ENCODE measurements at places on chromosomes 5 and 9.

DNA sequence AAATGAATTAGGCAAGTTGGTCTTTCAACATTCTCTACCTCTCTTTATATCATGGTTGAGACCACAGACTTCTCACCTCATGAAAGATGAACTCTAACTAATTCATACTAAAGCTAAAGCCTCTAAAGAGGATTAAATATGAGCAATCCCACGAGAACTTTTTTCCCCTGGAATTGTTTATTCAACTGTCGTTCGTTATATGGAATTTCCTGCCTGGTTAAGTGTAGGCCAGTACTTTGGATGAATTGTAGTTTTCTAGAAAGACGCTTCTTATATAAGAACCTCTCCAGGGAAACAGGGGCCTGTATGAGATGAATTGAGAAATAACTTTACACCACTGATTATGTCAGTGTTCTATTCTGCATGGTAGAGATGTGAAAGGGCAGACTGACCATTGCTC lies 42.9 kb downstream of the PDCD1LG2 start:
- DNase-seq = no peak

GRCh38 chr9:33884856-33885701 lies 68.1 kb downstream of the UBE2R2 start:
- DNase-seq = no peak

DNA sequence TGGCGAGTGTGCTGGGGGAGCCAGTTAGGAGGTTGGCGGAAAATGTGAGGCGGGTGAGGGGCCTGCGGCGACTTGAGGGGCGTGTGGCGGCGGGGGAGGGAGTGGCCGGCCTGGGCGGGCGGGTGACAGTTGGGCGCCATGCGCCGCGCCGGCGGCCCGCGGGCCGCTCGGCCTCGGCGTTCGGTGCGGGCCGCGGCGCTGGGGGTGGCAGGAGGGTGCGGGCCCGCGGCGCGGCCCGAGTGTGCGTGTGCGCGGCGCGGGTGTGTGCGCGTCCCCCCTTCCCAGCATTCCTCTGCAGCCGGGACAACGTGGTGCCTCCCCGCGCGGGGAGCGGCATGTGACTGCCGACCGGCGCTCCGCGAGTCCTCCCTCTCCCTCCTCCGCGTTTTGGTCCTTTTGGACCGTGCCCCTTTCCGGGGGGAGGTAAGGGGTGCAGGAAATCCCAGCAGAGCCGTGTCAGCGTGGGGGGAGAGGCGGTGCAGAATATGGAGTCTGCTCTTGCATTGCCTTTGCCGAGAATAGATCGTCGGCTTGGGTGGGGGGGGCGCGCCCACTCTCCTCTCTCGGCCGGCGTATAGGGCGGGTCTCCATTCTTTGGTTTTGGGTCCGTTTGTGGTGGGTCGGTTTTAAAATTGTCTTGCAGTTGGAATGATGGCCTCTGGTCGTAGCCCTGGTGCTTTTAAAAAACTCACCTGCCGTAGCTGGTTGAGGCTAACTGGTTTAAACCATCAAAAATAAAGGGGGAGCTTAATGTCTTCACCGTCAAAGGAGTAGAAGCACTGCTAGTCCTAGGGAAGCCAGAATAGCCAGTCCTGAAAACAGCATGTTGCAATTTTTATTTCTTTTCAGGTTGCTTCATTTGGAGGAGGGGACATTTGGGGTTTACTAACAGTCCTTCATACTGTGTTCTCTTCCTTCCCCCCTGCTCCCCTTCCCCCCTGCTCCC lies 2.0 kb downstream of the LARP1 start:
- DNase-seq = peak; percentile 31

DNA sequence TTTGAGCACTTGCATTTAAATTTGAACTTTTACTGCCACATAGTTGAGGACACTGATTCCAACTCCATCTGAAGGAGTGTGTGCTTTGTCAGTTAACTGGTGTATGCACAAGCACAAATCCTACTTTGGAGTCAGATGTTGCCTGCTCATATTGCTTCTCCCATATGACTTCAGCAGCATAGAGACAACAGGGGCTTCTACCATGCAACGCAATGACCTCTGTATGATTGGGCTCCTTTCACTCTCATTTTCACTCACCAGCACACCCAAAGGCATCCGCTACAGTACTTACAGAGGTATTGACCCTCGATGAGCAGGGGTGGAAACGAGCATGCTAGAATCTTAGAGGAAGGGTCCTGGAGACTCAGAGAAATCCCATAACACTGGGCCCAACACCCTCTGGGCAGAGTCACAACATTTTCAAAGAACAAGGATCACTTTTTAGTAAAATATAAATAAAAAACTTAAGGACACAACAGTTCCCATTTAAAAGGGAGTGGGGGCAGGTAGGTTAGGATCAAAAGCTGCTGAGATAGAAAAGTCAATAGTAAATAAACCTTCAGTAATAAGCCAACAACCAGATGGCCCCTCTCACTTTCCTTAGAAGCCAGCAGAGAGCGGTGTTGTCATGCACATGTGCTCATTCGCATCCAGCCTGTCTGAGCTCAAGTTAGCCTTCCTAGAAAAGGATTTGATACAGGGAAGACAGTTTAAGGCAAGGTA lies 203.8 kb downstream of the SNCAIP start:
- DNase-seq = peak; percentile 20

DNA sequence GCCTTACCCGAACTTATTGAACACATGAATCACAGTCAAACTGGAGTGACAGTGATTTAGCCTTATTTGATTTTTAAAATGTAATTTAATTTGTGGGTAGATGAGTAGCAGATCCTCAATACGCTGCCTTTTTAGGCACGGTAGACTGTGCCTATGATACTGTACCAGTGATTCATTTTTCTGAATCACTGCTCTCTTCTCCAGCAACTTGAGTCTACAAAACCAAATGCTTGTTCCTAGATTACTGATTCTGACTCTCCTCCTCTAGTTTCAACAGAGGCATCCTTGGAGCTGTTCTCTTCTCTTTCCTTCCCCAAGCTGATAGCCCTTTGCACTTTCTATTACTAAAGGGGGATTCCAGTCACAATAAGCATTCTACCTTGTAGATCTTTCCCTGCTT lies 94.3 kb upstream of the IL7R start:
- no peak for DNase-seq

DNA sequence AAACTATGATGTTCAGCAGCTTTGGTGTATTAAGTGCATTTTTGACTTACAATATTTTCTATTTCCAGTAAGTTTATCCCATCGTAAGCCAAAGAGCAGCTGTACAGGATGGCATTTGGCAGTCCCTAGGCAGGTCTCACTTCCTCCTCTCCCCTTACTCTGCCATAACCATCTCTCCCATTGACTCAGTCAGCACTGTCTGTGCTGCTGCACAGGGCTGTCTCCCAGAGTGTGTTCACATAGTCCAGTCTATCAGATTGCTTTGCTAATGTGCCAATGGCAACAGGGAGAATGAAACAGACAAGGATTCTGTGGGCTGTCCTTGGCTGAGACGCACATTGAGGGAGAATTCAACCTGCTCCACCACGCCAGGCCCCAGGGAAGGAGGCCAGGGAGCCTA lies 47.0 kb upstream of the CAST start:
- DNase-seq = no peak

DNA sequence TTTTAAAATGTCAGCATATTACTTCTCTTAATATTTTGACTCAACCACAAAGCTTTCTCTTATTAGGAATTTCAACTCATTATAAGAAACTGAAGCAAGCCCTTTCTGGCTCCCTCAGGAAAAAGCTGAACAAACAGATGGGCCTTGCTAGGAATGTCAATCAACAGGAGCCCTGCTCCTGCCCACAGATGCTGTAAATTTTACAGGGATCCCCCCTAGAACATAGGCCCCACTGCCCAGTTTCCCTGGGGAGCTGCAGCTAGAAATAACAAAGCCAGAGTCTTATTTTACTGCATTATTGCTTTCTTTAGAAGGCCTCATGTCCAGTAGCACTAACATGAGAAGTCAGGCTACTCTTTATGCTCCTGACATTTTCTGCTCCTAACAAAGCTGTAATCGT lies 103.8 kb downstream of the PCSK1 start:
- no peak for DNase-seq

GRCh38 chr5:154394307-154394706 lies 51.5 kb upstream of the SAP30L start:
- DNase-seq = no peak

- no peak for DNase-seq
Measured at GRCh38 chr5:107853696-107854095, 183.0 kb upstream of the EFNA5 start.

DNA sequence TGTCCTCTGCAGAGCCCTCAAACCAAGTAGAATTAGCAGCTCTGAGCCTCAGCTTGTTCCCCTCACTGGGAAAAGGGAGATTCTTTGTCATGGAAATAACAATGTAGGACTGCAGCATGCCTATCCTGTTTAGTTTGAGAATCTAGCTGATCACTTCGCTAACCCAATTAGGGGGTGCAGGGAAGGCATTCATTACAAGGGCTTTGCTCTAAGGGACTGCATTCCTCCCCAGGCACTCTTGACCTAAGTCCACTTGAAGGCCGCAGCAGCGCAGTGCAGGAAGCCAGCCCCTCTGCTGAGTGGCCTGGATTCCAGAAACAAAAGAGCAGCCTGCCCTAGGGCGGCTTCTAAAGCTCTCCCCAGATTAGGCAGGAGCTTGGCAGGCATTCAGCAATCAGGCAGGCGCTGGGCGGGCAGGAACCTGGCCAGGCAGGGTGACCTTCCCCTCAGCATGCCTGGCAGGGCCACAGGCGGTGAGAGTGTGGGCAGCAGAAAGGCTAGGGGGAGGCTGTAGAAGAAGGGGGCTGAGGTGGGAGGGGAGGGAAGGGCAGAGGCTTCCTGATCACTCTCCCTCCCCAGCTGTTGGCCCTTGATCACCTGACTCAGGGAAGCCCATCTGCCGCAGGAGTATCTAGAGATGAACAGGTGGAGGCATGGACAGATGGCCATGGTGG lies 24.8 kb downstream of the CCNJL start:
- no peak for DNase-seq

GRCh38 chr5:14158890-14159666 lies 15.9 kb downstream of the TRIO start:
- no peak for DNase-seq

DNA sequence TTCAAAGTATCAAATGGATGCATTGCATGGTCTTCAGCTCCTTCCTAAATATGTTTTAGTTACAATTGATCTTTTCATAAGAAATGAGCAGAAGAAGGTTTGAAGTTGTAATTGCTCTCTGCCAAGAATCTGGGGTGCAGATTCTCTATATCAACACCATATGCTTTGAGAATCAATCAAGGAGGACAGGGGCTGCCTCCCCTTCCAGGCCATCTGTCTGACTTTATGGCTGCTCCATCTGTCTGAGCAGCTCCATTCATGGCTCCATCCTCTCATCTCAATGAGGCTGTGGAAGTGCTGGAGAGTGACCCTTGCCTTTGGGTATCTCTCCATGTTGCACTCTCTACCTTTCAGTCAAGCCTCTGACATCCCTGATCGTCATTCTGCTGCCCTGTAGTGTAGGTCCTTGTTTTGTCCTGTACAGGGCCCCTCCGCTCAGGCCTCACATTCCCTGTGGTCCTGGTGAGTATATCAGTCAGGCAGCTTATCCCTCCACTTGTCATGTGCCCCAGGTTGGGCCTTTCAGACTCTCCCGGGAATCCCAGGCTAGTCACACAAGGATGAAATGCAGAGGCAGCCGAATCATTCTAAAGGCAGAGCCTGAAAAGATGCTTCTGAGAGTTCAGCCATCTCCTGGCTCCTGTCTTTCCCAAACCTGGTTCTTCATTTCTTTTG lies 14.0 kb upstream of the SV2C start:
- no peak for DNase-seq

DNA sequence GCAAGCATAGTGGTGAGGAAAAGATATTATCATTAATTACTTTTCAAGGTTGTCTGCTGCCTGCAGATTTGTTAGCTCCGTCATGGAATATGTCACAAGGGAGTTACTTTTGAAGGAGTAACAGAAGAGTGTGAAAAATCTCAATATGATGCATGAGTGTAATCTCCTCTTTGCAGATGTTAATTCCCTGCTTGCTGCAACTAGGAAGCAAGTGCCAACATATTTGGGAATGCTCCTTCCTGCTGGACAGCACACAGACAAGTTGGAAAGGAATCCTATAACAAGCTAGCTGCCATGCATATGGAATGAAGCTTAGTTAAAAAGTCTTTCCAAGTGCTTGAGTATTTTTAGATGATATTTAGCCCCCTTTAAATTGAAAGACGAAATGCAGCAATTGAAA lies 2023.6 kb upstream of the CDH6 start:
- no peak for DNase-seq

GRCh38 chr5:109865637-109866036 lies 175.9 kb downstream of the MAN2A1 start:
- DNase-seq = no peak

GRCh38 chr5:180519098-180519497 lies 24.9 kb downstream of the CNOT6 start:
- peak; percentile 7 for DNase-seq

GRCh38 chr9:134434894-134435506 lies 108.7 kb downstream of the RXRA start:
- DNase-seq = no peak

GRCh38 chr5:149397530-149397929 lies 18.4 kb upstream of the IL17B start:
- DNase-seq = no peak

- no peak for DNase-seq
Measured at GRCh38 chr5:155308289-155308688, 294.7 kb downstream of the KIF4B start.

- DNase-seq = no peak
Measured at GRCh38 chr5:115375893-115376292, 79.4 kb upstream of the CCDC112 start.

DNA sequence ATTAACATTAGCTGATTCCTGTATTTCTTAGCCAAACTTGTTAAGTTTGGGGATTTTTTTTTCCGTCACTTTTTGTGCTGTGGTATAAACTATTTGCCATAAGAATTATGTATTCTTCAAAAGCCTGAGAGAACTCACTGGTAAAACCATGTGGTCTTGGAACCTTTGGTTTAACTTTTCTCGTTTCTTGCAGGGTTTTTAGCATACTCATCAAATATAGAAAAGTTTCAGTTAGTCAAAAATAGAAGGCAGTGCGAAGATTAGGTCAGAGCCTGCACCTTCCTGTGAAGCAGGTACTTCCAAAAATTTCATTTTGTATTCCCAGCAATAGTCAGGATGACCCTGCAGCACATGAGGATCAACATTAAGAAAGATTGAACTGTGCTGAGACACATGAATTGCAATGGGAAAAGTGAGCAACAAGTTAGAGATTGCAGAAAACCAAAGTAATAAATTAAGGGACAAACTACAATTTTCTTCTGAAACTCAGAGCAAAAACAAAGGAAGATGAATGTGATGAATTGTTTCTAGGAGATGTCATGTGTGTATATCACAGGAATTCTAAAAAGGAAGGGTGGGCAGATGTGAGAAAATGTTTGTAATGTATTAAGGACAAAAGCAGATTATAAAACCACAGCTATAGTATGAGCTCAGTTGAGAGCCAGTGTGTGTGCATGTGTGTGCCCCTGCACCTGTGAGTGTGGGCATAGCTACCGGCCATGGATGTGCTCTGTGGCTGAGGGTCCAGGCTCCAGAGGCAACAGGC lies 102.2 kb downstream of the ANGPTL2 start:
- no peak for DNase-seq

DNA sequence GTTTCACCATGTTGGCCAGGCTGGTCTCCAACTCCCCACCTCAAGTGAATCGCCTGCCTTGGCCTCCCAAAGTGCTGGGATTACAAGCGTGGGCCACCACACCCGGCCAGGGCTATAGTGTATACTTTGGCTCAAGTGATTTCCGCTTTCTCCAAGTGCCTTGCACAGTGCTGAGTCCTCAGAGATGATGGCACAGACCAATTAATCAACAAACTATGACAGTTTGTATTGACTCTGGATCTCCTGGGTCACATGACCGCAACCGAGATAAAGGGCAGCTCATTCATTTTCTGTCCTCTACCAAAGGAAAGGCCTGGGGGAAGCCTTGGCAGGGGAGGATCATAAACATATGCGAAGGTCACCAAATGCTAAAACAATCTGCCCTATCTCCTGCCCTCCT lies 11.4 kb upstream of the LARP1 start:
- DNase-seq = no peak
